ENCODE measurements at places on chromosomes 12 and 14. TPM values are rescaled to one million over a fixed set of nuclear protein-coding genes. Genes with fewer than 3 reads are reported as not detected.

- DNase-seq, result no peak
Measured at GRCh38 chr12:127596891-127597290, 670.1 kb upstream of the TMEM132C start.

DNA sequence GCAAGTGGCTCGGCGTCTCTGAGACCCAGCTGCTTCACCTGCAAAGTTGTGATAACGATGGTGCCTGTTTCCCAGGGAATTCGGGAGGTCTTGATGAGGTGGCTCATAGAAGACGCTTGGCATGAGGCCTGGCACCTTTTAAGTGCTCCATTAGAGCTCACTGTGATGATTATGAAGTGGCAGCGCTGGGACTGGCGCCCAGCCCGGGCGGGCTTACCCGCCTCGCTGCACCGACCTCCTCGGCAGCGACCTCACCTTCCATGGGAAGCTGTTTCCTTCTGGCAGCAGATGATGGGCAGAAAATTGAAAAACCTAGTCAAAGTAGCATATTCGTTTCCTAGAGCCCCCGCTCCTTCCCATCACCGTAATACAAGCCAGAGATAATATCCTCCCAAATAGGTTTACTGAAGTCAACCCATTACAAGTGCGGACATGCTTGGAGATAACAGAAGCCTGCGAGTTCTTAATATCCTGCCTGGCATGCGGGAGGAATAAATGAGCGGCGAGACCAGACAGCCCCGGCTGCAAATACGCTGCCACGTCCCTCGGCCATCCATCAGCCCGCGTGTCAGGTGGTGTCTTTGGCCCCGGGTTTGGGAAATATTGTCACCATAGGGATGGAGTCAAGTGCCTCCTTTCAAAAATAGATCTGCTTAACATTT, 35.2 kb upstream of the DLK1 start:
- no peak for DNase-seq

- DNase-seq, result no peak
Measured at GRCh38 chr12:23028158-23028802, 403.3 kb downstream of the ETNK1 start.

DNA sequence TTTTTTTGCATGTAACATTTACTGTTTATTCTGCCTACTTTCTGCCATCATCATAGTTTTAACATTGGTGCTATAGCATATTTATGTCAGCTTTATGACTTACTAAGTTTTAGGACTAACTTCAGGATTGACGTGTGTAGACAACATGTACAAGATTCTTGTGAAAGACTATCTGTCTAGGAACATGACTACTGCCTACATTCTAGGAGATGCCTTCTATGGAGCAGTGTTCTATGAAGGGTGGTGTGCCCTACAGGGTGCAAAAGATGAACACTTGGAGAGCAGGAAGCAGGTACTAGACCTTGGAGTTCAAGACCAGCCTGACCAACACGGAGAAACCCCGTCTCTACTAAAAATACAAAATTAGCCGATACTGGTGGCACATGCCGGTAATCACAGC, 118.6 kb downstream of the FGD4 start:
- no peak for DNase-seq

- no peak for DNase-seq
Measured at GRCh38 chr12:82832096-82832495, 145.4 kb downstream of the TMTC2 start.

- no peak for DNase-seq
Measured at GRCh38 chr12:52245259-52245961, 12.4 kb downstream of the KRT7 start.

The LRRC9 gene
- total RNA-seq, result not detected

The CIROP gene
- total RNA-seq, result not detected

All from lower lobe of right lung (tissue), 2 donors.